ENCODE measurements at places on chromosomes 1 and 21. TPM values are rescaled to one million over a fixed set of nuclear protein-coding genes. Genes with fewer than 3 reads are reported as not detected.

The IL22RA1 gene
- polyA plus RNA-seq, result 0.95 TPM

The AGMAT gene
- 2.4 TPM for polyA plus RNA-seq

The FAM72A gene
- 4.0 TPM for polyA plus RNA-seq

The FCRLB gene
- polyA plus RNA-seq, result 0.31 TPM

The CENPL gene
- polyA plus RNA-seq, result 8.6 TPM

The TCEA3 gene
- 329 TPM for polyA plus RNA-seq

The TRAF3IP3 gene
- 3.2 TPM for polyA plus RNA-seq

- DNase-seq, result no peak
Observed at GRCh38 chr1:74812180-74812541, 79.2 kb downstream of the TYW3 start.

GRCh38 chr1:82401116-82401515 is 600.4 kb downstream of the ADGRL2 start:
- DNase-seq, result no peak

GRCh38 chr1:72140222-72140621 is 142.1 kb downstream of the NEGR1 start:
- no peak for DNase-seq

DNA sequence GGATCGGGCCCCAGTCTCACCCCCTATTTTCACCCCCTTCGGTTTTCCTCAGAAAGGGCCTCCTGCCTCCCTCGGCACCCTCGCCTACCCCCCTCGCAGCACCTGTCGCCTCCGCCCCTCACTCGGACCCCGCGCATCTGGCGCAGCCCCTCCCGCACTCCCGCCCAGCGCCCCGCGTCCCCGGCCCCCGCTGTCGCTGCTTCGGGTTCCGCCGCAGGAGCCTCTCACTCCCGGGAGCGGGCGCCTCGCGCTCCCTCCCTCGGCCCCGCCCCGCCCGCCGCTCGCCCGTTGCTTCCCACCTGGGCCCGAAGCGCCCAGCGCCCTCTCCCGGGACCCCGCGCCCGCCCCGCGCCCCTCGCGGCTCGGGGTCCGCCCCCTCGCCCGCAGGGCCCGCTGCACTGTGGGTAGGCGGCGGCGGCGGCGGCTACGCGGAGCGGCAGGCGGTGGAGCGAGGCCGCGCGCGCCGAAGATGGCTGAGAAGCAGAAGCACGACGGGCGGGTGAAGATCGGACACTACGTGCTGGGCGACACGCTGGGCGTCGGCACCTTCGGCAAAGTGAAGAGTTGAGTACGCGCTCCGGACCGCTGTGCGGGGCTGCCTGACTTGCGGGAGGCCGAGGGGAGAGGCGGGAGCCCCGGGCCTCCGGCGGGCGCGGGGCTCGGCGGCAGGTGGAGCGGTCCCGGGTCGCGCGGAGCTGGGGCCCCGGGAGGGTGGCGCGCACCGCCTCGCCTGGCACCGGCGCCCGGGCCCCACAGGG is at the start of gene PRKAA2:
PRKAA2 (plus strand) TSS at position 396 of the 758 bp plus-strand sequence; CDS start at position 470, 74 bp downstream.
- peak; percentile 66 for DNase-seq

- no peak for DNase-seq
Observed at GRCh38 chr1:46277658-46278373, 25.6 kb downstream of the LRRC41 start.

GRCh38 chr1:31739346-31739745 is 24.8 kb downstream of the ADGRB2 start:
- DNase-seq, result no peak

GRCh38 chr1:205913451-205914154 is 29.7 kb downstream of the SLC26A9 start:
- peak; percentile 71 for DNase-seq

DNA sequence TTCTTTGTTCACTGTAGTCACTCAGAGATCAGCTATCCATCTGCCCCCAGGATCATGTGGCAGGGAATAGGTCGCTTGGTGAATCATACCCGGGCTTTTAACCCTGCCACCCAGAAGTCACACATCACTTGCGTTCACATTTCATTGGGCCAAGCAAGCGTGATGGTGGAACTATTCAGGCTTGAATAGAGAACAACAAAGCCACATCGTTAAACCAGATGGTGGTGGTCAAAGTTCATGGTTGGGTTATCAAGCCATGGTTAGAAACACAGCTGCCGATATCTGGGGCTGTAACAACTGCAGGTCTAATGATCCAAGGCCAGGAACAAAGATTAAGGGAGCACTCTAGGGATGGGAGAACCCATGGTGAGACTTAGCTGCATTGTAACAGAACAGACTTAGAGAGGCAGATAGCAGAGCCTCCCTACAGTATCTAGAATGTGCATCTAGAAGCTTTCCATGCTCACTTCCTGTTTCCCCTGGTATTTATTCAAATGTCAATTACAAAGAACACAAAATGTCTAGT is 40.0 kb upstream of the PTPRC start:
- no peak for DNase-seq

GRCh38 chr1:59293206-59293605 is 3.7 kb upstream of the FGGY start:
- no peak for DNase-seq

- no peak for DNase-seq
Observed at GRCh38 chr1:244601336-244601735, 51.6 kb upstream of the DESI2 start.

DNA sequence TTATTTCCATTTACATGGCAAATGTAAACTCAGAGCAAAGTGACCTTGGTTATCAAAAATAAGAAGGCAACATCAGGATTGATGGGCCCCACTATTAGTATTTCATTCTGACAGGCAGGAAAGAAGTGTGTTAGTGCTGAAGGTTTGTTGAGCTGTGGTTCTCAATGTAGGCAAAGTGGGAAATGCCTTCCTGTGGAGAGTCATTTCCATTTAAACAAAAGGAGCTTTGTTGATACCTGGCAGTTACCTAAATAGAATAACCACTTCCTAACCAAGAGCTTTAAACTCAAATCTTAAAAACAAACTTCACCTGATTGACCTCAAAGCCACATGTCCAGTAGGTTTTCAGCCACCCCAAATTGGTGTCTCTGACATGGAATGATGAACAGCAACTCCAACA is 579.9 kb upstream of the BEND5 start:
- no peak for DNase-seq
